Skeletal muscle cell (primary cell): ENCODE measurements at places on chromosomes 13 and 19.
A peak's percentile ranks its signal among the peaks of the same experiment; 100 is the strongest.

- DNase-seq: no peak
These were observed 826 bp upstream of the C1QTNF9 start for GRCh38 chr13:24308488-24309020.

DNA sequence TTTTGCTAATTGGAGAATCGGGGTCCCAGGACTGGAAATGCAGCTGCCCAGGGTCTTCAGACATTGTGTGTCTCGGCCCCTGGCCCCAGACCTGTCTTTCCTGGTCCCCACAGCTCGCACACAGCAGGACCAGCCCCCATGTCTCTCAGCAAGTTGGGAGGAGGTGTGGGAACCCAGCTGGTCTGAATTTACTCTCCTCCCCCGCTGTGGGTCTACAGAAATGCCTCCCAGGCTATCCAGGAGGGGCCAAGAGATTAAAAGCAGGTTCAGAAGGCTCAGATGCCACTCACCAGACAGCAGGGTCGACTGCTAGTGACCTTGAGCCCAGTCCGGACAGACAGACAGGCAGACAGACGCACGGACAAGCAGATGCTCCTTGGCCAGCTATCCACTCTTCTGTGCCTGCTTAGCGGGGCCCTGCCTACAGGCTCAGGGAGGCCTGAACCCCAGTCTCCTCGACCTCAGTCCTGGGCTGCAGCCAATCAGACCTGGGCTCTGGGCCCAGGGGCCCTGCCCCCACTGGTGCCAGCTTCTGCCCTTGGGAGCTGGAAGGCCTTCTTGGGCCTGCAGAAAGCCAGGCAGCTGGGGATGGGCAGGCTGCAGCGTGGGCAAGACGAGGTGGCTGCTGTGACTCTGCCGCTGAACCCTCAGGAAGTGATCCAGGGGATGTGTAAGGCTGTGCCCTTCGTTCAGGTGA is at the start of gene DAND5:
DAND5 (plus strand) TSS at position 285 of the 697 bp plus-strand sequence; CDS start at position 370, 85 bp downstream.
- DNase-seq: no peak

DNA sequence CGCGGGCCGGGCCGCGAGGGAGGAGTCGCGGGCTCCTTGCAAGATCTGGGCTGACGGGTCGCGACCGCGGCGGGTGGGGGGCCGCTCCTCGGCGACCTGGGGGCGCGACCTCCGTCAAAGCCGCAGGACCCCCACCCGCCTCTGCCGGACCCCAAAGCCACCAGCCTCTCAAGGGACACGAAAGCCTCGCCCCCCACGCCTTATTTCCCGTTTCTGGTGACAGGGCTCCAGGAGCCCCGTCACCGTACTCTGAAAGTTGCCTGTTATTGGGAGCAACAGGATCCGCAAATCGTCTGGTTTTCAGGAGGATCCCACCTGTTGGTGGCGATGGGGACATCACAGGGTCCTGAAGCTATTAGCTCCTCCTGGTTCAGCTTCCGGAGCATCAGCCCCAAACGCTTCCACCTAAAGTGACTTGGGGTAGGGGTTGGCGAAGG is 530 bp downstream of the MAU2 start:
- no peak for DNase-seq

GRCh38 chr13:37446503-37446902 is 152.1 kb downstream of the POSTN start:
- peak; percentile 95 for DNase-seq

- DNase-seq: no peak
These were observed 37.6 kb downstream of the SOX21 start for GRCh38 chr13:94674609-94675348.
